ENCODE measurements at places on chromosomes 5 and 9. TPM values are rescaled to one million over a fixed set of nuclear protein-coding genes. Genes with fewer than 3 reads are reported as not detected.

DNA sequence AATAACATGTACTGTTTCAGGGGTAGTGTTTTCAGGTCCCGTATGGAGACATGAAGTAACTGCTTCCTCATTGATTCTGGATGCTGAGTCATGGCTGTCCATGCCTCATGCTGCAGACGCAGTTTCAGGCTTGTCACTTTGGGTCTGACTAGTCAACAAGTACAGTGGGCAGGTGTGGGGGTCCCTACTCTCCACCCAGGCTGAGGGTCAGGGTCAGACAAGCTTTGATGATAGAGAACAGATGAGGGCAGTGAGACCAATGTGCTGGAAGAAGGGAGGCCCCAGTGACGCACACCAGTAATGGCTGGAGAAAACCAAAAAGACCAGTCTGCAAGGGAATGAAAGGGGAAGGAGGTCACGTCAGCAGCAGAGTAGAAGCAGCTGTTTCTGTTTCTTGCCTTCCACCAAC is 80.0 kb upstream of the NFIL3 start:
- DNase-seq: no peak

The SCGB3A2 gene
- not detected for total RNA-seq

GRCh38 chr5:177302354-177303110 is 987 bp downstream of the RAB24 start:
- no peak for DNase-seq

DNA sequence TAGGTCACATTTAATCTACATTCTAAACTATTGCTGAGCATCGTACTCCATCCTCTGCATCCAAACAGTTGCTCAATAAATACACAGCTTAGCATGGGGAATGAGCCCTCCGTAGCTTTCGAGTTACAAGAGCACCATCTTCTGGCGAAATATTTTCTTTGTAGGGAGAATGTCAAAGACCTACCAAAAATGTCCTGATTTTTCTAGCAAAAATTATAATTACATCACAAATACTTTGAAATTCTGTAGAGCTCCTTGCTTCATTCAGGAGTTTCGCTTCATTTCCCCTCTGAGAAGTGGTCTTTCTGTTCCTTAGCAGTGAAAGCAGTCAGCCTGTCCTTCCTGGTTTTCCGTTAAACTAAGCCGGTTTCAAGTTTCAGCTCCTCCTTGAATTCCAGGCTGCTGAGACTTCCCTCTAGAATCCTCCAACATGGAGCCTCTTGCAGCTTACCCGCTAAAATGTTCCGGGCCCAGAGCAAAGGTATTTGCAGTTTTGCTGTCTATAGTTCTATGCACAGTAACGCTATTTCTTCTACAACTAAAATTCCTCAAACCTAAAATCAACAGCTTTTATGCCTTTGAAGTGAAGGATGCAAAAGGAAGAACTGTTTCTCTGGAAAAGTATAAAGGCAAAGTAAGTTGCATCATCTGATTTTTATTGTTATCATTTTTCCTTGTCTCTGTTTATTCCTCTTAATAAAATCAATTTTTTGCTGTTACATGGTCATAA is at the start of gene GPX8:
Gene GPX8 (plus strand): TSS at position 409 of the 730 bp plus-strand sequence. CDS start 22 bp downstream, at position 431.
- no peak for DNase-seq

- no peak for DNase-seq
Observed at GRCh38 chr5:106154280-106154716, 1516.4 kb downstream of the EFNA5 start.

The AQP3 gene
- 45.1 TPM for total RNA-seq

- no peak for DNase-seq
Observed at GRCh38 chr5:137938751-137939143, 49.5 kb downstream of the PKD2L2 start.

DNA sequence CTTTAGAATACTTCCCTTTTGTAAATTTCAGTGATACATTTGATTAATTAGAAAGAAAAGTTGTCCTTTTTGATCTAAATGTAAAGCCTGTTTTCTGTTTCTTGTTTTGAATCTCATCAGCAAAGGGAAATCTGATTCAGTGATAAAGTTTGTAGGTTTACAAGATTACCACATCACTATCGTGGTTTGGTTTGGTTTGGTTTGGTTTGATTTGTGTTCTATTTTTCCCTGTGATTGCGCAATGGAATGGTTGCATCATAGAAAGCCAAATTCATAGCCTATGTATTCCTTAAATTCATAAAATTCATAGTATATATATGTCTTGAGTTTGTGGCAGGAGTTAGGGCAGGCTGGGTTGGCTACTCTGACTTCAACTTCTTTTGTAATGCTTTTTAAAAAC is 15.2 kb downstream of the SRFBP1 start:
- DNase-seq: no peak

- DNase-seq: no peak
Observed at GRCh38 chr9:37936376-37936775, 32.4 kb upstream of the SLC25A51 start.

GRCh38 chr5:10111571-10111970 is 138.1 kb downstream of the ATPSCKMT start:
- no peak for DNase-seq

DNA sequence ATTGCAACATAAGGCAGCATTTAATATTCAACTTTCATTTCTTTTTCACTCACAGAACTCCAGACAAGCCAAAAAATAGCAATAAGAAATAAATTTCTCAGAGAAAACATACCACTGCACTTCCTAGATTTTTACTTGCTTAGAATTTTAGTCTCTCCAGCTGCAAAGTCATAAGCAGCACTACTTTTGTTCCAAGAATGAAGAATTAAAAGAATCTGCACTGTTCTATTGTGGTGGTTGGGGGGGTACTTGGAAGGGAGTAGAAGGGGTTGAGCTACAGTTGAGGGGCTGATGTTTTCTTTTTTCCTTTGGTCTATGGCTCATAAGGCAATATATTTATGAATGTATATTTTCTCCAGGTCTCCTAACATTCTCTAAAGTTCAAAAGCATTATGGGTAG is 144.5 kb downstream of the KIAA0825 start:
- no peak for DNase-seq

DNA sequence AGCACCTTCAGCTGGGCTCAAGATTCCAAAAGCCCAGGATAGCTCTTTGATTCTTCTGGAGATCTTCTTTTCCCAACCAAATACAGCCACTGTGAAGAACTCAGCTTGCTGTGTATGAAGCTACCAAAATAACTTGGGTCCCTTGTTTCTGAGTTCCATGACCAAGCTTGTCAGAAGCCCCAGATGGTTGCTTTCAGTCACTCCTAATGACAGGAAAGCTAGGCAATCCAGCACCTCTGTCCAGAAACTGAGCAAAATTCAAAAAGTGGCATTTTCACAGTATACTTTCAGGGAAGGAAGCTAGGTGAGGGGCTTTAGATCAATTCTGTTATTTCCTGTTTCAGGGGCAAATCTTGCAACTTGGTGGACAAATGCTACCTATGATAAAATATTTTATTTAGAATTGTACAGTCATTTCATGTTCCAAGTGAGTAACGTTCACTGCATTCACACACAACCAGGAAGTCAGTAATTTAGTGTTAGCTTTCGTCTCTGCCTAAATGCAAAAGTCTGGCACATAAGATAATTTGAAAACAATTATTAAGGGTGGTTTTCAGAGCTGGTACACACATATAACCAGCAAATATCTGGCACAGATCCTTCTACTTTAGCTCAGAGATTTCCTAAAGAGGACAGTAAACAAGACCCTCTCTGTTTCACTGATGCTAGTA is 330.1 kb downstream of the GLIS3 start:
- DNase-seq: no peak

GRCh38 chr9:73141282-73141681 is 10.4 kb upstream of the ANXA1 start:
- no peak for DNase-seq

GRCh38 chr9:127567730-127568617 is 44.1 kb upstream of the STXBP1 start:
- DNase-seq: no peak

- no peak for DNase-seq
Observed at GRCh38 chr5:4023091-4023752, 427.6 kb downstream of the IRX1 start.

The PTGES gene
- 21.8 TPM for total RNA-seq

DNA sequence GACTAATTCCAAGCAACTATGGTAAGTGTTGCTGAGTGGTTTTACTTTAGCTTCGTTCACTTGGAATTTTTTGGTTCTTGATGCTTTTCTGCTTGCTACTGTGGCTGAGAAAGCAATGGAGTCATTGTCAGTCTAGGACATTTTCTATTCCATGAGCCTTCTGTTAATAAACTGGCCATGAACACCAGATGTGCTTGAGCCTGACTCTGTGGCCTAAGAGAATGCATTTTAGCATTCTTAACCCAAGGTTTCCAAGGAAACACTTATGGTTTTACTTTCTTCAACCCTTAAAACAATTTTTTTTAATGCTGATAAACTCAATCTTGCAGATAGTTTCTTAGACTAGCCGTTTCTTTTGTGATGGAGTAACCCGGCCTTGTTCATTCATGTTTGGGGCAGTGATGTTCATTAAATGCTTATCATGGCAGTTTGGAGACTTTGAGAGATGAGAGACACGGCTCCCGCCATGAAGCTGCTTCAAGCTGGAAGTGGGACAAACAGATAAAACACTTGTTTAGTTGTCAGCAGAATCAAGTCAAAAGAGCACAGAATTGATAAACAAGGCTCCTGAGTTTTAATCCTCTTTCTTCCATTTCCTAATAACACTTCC is 42.4 kb downstream of the OSTF1 start:
- no peak for DNase-seq

The ERGIC1 gene
- total RNA-seq: 139 TPM

DNA sequence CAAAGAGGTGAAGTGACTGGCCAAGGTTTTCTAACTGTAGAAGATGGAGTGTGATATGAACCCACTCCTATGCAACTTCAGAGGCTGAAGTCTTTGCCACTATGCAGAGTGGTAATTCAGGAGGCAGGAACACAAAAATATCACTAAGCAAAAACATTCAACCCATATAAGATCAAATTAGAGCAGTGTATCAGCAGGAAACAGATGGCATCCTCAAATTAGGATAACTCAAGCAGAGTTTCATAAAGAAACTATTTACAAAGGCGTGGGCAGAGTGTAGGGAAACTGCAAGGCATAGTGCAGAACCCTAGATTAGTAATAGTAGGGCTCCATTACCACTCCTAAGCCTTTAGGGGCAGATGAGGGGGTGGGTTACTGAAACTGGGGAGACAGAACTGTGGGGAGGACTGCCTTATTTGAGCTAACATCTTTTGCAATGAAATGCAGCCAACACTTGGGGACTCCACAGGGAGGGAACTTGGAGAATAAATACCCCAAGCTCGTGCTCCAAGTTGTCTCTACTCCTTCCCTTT is 72.2 kb downstream of the PTTG1 start:
- DNase-seq: no peak

DNA sequence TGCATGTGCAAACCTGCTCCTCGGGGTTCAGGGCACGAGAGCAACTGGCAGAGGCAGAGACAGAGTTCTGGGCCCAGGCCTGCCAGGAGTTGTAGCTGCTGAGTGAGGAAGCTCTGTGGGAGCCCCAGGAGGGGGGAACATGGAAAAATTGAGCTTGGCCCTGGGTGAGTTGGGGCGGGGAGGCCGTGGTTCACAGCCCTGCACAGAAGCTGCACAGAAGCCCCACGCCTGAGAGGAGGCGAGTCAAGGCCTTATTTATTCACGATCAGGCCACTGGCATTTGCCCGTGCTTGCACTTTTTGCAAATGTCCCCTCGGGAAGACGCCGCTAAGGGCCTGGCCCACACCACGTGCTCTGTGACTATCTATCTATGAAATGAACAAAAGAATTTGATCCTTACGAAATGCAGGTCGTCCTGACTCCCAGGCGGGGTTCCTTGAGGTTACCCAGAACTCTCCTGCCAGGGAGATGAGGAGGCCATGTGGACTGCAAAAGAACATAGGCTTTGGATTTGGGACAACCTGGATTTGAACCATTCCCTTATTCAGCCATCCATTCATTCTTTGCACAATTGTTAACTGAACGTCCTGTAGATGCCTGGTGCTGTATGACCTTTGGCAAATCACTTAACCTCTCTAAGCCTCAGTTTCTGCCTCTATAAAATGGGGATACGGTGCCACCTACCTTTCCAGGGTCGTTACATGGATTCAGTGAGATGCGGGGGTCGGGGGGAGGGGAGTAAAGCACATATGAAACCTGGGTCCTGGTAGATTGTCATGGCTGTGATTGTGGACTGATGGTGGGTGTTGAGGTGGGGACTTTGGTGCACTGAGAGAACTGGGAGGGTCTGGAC is 17.9 kb downstream of the COL27A1 start:
- DNase-seq: no peak

DNA sequence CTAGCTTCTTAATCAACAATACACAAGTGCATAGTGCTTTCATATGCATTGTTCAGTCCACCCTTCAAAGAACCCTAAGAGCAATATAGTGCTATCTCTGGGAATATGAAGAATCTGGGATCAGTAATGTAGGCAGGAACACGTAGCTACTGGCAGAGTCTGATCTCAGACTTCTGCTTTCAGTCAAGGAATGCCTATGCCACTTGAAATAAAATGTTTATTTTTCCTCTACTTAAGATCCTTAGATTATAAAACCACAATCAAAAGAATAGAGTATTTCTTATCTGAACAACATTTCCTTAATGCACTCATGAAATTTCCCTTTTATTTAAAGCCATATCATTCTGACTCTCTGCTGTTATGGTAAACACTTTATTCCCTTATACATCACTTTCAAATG is 1407.8 kb upstream of the C9orf72 start:
- DNase-seq: no peak

DNA sequence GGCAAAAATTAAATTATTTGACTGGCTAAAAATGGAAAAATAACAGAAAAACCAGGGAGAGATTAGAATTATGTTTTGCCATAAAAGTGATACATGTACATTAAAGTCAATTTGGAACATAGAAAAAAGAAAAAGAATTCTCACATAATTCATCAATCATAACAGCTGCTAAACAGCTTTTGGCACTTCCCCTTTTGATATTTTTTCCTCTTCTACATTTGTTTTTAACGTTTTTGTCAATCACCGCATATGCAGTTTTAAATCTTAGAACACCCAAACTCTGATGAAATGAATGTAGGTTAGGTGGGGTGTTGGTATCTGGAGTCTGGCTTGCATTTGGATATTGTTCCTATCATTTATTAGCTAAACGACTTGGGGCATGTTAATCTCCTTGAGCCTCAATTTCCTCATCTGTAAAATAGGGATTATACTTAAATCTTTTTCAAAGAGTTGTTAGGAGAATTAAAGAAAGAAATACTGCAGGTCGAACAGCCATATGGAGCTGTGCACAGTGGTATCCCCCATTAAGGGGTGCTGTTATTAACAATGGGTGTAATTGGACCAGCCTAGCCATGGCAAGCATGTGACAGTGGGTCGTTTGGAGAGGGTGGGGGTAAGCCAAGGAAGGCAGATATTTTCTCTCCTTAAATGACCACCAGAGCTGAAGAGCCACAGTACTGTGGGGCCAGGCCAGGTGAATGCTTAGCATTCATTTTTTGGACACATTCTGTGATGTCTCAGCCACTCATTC is 22.6 kb downstream of the NPR3 start:
- no peak for DNase-seq

The PTPRD gene
- 5.4 TPM for total RNA-seq

GRCh38 chr5:161544350-161544765 is 2.2 kb downstream of the GABRB2 start:
- no peak for DNase-seq

DNA sequence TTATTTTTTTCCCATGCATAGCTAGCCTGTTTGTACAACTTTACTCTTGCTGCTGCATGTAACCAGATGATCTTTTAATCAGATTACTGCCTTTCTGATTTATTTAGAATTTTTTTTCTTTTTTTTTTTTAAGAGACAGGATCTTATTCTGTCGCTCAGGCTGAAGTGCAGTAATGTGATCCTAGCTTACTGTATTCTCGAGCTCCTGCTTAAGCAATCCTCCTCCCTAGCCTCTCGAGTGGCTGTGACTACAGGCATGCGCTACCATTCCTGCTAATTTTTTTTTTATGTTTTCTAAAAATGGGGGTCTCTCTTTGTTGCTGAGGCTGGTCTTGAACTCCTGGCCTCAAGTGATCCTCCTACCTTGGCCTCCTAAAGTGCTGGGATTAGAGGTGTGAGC is 9.6 kb downstream of the DCP2 start:
- no peak for DNase-seq
